ENCODE measurements at places on chromosomes 7 and 10.

DNA sequence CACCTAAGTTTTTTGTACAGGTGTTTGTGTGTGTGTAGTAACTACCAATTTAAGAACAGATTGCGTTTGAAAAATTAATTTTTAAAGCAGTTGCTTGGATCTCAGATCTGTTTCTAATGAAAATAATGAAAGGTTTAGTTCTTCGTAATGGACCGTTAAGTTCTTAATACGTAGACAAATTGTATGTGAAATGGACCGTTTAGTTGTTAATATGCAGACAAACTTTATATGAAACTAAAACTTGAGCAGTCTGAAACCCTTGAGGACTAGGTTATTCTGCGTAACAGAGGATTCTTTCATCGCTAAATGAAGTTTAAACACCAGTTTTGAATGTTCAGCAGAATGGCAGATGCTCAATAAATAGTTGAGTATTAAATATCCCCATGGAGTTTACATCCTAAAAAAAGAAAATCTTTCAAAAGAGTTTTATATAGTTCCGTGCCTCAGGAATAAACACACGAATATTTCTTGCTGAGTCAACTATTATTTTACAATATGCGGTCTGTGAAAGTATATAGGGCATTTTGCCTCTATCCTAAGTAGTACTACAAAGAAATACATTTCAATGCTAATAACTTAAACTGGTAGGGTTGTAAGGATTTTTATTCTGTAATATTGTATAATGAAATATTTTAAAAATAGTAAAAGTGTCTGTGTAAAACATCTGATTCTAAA is 1.2 kb downstream of the DBF4 start:
- DNase-seq = no peak

DNA sequence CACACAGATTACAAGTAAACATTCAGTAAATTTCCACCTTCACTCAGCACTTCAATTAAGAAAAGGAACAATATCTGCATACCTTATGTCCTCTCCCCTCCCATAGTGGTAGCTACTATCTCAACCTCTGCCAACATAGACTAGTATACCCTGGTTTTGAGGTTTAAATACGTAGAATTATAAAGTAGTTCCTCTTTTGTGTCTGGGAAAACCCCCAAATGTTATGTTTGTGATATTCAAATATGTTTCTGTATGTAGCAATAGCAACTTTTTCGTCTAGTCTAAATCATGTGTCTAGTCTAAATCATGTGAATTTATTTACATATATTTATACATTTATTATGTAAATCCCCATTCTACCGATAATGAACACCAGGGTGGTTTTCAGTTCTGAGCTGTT is 13.2 kb upstream of the CAMK2B start:
- DNase-seq = no peak

- DNase-seq = no peak
These were observed 28.7 kb upstream of the ARHGAP22 start for GRCh38 chr10:48633381-48634197.

DNA sequence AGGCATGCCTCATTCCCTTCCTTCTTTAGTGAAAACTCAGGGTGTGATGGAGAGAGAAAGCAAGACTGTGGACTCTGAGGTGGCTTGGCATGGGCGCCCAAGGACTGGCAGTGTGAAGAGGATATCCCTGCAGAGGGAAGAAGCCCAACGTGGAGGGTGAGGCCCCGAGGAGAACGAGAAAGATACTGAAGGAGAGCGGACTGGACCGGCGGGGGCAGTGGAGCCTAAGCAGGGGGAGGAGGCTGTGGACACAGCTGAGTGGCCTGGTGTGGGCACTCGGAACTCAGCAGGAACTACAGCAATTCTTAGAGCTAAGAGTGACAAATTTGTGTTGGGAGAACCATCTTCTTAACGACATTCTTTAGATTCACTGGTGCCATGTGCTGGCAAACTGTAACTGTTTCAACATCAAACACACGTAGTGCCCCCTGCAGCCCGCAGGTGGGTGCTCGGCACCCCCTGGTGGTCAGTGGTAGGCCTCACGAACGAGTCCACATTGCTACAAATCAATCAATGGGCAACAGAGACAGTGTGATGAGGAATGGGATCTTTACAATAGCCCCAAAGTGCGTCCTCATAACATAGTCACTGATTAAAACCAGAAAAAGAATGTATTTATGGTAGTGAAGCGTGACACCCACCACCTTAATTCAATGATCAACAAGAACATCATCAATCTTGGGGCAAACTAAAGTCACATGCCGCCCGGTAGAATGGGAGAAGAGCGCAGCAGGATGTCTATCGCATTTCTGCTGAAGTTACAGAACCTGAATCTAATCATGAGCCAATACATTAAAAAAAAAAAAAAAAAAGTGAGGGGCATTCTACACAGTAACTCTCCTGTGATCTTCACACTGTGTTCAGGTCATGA is 2.0 kb upstream of the SFTPA1 start:
- DNase-seq = no peak

GRCh38 chr7:2157473-2158279 is 75.1 kb downstream of the MAD1L1 start:
- no peak for DNase-seq

DNA sequence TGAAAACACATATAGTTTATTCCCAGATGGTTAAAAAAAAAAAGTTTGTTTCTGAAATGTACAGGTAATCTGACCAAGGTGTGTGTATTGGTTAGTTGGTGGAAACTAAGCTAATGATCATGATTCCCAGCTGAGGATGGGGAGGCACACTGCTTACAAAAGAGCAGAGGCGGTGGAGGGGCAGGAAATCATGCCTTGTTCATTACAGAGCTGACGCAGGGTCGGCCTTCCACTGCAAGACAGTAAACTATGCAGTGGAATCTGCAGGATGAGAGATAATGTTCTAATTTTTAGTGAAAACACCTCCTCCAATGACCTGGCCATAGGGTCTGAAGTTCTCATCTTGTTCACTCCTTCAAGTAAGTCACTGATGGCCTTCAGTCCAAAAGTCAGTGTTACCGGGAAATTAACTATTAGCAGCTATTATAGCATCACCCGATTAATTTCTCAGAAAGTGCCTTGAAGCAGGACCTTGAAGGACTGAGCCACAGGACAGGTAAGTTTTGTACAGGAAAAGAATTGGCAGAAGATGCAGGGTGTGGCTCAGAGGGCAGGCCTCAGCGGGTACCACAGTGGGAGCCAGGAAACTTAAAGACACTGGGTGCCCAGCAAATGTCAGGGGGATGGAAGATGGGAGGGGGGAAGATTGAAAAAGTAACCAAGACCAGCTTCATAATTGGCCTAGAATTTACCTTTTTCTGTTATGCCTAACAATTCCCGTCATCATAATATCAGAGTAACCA is 36.0 kb downstream of the MYOF start:
- DNase-seq = no peak

- no peak for DNase-seq
These were observed 418.2 kb upstream of the PODXL start for GRCh38 chr7:131974671-131975070.
